NCI-H2171 treated with DMSO at 0.1 percent for 48 hours (cell line): ENCODE measurements at places on chromosomes 3 and 15.
A peak's percentile ranks its signal among the peaks of the same experiment; 100 is the strongest.

DNA sequence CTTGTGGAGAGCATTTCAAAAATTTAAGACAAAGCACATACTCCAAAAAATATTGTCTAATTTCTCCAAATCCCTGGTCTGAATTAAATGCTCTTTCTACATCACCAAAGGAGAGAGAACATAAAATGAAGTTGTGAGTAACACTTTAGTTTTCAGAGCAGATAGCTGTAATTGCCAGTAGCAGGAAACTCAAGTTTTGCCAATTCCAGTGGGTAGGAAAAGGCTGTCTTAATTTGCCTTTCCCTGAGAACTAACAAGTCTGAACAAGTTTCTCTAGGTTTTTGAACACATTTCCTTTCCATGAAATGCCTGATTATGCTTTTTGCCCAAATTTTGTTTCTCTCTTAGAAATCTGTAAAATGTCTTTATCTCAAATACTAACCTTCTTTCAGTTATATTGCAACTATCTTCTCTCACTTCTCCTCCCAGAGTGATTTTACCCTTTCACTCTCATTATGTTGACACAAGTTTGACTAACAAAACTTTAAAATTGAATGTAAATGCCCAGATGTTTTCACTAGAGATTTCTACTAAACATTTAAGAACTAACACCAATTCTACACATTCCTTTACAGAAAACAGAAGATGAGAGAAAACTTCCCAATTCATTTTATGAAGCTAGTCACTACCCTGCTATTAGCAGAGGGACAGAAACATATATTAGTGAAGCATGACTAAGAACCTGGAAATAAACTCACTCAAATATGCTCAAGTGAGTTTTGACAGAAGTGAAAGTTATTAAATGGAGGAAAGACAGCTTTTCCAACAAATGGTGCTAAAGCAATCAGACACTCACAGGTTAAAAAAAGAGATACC lies 38.4 kb downstream of the RFX7 start:
- no peak for DNase-seq

- no peak for DNase-seq
These were observed 113.9 kb downstream of the OXNAD1 start for GRCh38 chr3:16378920-16379319.

- DNase-seq, result no peak
These were observed 40.5 kb upstream of the GYG1 start for GRCh38 chr3:148950806-148951205.

GRCh38 chr3:102336130-102336529 lies 98.7 kb upstream of the ZPLD1 start:
- no peak for DNase-seq

- DNase-seq, result no peak
These were observed 740.3 kb downstream of the OTOL1 start for GRCh38 chr3:162236949-162237348.

DNA sequence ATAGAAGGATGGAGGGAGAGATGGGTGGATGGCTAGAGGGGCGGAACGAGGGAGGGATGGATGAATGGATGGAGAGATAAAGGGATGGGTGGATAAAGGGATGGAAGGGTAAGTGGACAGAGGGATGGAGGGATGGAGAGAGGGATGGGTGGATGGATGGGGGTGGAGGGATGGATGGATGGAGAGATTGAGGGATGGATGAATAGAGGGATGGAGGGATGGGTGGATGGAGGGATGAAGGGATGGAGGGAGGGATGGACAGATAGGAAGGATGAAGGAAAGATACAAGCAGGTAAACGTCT lies 313.3 kb downstream of the UACA start:
- no peak for DNase-seq

- DNase-seq, result no peak
These were observed 167.9 kb downstream of the OSBPL10 start for GRCh38 chr3:31813197-31813596.

DNA sequence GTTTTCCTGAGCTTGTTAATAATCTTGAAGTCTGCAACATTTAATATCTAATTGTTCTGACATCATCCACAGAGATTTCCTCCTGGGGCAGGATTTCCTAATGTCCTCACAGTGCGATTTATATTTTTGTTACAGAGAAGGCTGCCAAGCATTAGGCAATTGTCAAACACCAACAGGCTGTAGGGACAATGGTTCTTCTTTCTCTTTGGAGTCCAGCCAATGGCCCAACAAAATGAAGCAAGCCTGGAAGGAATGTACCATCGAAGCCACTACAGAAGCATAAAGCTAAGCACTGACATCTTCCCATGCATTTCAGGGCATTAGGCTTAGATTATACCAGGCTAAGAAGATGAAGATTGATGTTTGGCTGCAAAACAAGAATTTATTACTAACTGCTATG lies 173.0 kb upstream of the FRMD4B start:
- no peak for DNase-seq

- peak; percentile 42 for DNase-seq
These were observed 139.8 kb downstream of the RPL22L1 start for GRCh38 chr3:170730071-170730812.

- DNase-seq, result peak; percentile 4
These were observed 22.8 kb upstream of the FLNB start for GRCh38 chr3:57985176-57985983.

GRCh38 chr3:128895843-128896697 lies 16.6 kb downstream of the ACAD9 start:
- no peak for DNase-seq

GRCh38 chr3:87503900-87504498 lies 227.6 kb upstream of the POU1F1 start:
- peak; percentile 60 for DNase-seq

- DNase-seq, result peak; percentile 72
These were observed 106.7 kb upstream of the TNIK start for GRCh38 chr3:171566803-171567422.

GRCh38 chr3:125612668-125613067 lies 17.4 kb upstream of the OSBPL11 start:
- no peak for DNase-seq

DNA sequence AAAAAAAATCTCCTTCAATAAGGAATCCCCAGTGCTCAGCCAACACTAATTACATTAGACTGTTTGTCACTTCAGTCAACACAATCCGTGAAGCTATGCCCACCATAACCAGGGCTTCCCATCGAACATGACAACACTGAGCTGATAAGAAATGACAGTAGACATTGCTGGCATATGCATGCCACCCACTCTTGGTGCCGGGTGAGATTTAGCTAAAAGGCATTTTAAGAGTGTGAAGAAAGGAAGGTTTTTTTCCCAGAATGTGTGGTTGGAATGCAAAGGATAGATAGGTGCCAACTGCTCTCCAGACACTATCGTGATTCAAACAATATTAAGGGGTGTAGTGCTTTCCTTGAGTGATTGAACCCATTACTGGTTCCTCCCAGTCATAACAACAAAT lies 344.0 kb upstream of the LMCD1 start:
- no peak for DNase-seq

DNA sequence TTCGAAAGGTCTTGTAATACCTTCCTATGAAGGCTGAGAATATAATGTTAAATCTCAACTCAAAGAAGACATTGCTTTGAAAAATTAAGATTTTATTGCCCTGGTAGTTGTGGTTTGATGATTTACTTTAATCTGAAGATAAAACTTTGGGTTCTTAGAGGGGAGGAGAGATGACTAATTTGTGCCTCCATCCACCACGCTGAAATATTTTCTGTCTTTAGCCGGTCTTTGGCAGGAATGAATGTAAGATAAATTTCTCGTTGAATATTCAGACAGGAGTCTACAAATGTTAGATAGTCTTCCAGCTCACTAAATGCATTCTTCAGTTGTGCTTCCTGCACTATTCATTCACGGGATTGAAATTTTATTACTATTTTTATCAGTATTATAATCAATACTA lies 844.3 kb upstream of the NR2F2 start:
- DNase-seq, result no peak

- no peak for DNase-seq
These were observed 42.0 kb upstream of the ATP10A start for GRCh38 chr15:25905140-25905539.

DNA sequence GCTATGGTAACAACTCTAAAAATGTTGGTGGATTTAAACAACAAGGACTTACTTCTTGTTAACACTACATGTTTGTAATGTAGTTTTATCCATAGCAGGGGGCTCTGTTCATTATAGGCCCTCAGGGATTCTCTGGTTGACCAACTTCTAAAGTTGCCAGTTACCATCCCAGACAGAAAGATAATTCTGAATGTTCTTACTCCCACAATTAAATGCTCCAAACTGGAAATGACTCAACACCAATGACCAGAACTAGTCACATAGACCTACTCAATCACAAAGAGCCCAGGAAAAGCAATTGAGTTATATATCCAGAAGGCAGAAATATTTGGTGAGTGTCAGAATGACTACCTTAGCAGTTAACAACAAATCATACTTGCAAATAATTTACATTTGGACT lies 199.3 kb upstream of the UMPS start:
- DNase-seq, result no peak

DNA sequence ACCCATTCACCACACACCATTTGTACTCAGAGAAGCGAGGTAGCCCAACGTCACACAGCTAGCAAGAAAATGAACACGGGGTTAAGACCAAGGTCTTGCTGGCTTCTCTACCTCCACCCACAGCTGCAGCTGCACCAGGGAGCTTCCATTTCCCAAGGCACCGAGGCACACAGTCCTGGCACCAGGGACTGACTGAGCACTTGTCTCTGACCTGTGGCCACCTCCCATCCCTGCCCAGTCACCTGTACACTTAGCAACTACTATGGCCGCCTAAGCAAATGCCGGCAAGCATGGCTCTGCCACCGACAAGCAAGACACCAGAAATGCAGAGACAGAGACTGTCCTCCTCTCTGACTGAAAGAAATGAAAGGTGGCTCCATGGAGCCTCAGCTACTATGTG lies 15.3 kb downstream of the ZXDC start:
- no peak for DNase-seq

DNA sequence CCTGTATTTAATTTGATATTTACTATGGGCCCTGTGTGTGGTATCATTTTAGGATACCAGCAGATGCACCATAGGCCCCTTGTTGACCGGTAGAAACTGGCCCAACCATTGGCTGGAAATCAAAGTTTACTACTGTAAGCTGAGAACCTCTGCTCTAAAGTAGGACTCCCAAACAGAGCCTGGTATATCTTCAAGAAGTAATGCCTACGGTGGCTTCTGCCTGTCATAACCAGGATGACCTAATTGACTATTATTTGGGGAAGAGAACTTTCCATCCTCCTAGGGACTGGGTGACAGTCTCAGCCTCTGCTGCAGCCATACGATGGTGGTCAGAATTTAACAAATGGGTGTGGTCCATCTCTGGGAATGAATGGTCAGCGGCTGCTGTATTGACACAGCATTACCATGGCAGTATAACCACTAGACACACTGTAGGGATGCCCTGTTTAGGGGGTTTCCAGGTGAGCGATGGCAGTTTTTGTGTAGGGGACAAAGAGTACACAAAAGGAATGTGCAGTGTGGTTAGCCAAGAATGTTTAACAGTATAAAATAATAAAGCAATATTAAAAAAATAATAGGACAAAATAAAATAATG lies 37.3 kb downstream of the RARB start:
- DNase-seq, result no peak

DNA sequence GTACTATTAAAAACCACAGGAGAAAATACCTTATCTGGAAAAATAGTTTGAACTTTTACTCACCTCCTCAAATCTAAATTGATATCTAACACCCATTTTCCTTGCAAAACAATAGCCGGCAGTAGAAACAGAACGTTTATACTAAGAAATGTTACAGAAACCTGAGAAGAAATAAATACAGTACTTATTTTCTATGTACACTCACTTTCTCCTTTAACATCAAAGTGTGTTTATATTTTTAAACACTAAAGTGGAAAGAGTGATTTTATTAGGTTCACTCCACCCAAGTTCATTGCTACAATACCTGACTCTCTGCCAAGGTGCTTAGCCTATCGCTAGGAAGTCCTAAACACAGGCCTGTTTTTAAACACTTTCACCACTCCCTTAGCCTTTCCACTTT lies 87.8 kb upstream of the TJP1 start:
- no peak for DNase-seq

DNA sequence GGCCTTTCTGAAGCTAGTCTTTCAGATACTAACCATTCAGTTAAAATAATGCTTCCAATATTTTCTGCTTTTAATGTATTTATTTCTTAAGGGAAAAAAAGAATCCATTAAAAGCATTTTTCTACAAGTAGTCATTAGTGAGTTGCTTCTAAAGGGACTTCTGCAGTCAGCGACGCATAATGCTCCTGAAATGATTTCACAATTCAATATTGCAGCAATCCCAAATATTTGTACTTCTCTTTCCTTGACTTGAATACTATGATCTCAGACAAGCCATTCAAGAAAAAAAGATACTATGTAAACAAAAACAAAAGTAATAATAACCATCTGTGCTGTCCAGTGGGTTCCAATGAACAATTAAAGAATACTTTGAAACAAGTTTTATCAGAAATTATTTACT lies 681.0 kb downstream of the DIPK2A start:
- DNase-seq, result no peak

DNA sequence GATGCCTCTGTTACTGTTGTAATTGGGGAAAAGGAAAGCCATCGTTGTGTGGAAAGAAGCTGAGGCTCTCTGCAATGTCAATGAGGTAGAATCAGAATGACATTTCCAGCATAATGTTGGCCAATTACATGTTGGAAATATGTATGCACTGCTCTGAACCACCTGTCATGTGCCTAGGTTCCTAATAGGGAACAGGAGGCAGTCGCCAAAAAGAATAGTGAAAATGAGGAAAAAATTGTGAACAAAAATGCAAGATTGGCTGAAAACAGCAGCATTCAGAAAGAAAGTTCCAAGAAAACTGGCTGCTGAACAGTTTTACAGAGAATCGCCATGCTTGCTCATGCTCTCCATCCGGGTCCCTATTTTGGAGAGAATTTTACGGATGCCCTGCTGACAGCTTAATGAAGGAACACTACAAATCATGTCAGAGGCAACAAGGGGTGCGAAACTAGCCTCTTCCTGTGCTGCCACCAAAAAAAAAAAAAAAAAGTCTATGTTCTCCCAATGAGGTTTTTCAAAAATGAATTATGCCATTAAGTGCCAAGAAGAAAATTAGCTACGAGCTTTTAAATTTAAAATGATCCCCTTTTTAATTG lies 305.9 kb upstream of the ARRDC4 start:
- peak; percentile 16 for DNase-seq

- no peak for DNase-seq
These were observed 2.6 kb downstream of the IMP3 start for GRCh38 chr15:75637245-75638009.
